ENCODE measurements at places on chromosomes 16 and 17.

- DNase-seq, result no peak
These were observed 22.7 kb downstream of the LIG3 start for GRCh38 chr17:35002876-35003551.

GRCh38 chr17:34390649-34391048 lies 27.6 kb upstream of the CCL1 start:
- DNase-seq, result no peak

- DNase-seq, result no peak
These were observed 76.0 kb downstream of the ZNF18 start for GRCh38 chr17:11921296-11921695.

DNA sequence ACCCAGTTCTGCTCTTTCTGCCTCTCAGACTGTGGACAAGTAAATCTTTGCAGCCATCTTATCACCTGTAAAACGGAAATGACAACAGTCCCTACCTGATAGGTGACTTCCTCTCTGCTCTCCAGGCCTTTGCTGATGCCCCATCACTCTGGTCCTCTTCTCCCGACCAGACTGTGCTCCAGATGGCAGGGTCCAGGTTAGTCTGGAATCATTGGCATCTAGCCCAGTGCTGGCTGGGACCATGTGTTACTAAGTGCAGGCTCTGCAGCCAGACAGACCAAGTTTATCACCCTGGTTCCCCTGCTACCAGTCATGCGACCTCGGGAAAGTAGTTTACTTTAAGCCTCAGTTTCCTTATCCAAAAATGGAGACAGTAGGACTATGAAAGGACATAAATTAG lies 1.8 kb upstream of the NUBP1 start:
- no peak for DNase-seq

DNA sequence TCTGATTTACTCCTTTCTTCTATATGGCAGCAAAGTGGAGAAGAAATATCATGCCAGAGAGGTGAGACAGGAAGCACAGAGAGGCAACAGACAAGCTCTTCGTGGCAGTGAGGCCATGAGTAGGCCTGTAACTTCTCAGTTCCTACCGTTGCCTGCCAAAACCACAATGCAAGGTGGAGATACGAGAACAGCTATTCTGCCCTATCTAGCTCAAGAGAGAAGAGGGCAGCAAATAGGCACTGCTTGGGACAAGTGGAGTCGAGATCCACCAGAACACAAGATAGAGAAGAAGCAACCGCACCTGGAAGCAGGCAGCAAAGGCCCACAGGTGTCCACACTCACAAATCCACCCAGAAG lies 24.8 kb downstream of the RANBP10 start:
- DNase-seq, result no peak

GRCh38 chr17:44061446-44061845 lies 5.0 kb downstream of the LSM12 start:
- no peak for DNase-seq

Data from WTC11 (cell line).